ENCODE measurements at places on chromosomes 7 and 10.

- DNase-seq, result no peak
These were observed 40.3 kb downstream of the ZNF22 start for GRCh38 chr10:45040921-45041542.

DNA sequence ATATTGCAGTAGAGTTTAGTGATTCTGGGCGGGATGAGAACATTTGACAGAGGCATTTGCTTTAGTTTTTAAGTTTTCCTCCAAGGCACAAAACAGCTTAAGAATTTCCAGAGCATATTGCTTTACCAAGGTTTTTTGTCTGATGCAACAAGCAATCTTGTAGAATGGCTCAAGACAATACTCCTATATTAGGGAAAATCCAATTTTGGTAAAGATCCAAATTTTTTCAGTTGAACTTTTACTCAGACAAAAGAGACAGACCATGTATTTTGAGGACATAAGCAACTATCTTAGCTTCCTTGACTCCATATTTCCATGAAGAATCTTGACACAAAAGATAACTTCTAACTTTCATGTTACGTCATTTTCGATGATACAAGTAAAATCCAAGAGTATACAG, 92.3 kb upstream of the NANOS1 start:
- DNase-seq, result no peak

- DNase-seq, result no peak
These were observed 239.9 kb upstream of the ZMIZ1 start for GRCh38 chr10:78828647-78829539.

- no peak for DNase-seq
These were observed 154.5 kb downstream of the SVIL start for GRCh38 chr10:29479981-29480954.

DNA sequence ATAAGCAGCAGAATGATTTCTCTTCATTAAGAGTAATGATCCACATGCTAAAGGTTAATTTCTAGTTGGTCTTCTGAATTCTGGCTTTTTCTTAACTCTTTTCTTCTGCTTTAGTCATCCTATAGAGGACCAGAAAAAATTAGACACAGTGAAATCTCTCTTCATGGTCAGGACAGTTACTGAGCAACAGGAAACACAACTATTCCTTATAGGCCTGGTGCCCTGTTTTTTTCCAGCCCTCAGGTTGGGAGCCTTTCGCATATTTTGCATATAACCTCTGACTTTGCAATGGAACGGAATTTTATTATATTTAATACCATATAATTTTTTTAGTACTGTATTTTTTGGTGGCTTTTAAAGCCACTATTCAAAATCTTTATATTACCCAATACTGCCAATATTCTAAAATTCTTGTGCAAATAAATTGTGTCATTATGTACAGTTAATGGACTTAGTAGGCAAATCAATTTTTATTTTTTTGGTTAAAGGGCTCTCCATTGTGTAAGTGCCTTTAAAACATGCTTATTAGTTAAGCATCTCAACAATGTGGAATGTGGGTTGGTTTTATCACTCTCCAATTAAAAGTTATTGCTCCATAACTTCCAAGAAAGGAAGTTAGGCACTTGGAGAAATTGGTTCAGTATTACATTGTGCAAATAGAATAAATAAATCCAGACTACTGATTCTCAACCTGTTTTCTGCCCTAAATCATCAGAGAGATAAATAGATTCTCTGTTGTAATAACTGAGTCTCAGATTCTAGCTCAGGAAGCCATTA, 22.5 kb downstream of the ARL4A start:
- no peak for DNase-seq

- no peak for DNase-seq
These were observed 1153.8 kb upstream of the C7orf33 start for GRCh38 chr7:147436718-147437117.

DNA sequence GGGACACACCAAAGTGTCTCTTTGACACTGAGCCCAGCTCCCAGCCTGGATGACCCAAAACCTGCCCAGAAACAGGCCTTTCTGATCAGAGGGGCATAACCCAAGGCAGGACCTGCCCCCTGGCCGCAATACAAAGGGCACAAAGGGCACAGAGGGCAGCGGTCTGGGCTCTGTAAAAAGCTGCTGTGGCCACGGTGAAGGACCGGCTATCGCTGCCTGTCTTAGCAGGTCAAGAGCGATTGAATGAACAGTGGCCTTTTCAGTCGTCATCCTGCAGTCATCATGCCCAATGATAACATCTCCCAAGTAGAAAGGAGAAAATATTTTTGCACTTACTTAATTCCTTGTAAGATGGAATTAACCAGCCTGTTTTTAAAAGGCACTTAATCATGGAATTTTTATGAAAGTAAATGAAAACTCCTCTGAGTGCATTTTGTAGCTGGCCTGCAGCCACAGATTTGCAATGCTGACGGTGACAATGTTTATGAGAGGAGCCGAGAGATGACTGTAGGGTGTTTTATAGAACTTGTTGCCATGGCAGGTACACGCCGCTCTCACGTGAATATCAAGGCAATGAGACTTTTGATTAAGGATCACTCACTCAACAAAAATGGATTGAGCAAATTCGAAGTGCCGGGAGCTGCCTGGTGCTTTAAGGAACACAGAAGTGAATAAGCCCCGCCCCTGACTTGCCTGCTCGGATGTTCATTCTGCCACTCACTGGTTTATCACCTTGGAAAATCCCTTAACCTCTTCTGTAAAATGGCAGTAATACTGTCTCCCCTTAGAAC, 47.3 kb upstream of the BHLHA15 start:
- no peak for DNase-seq
